ENCODE measurements at places on chromosomes 16 and 17.

DNA sequence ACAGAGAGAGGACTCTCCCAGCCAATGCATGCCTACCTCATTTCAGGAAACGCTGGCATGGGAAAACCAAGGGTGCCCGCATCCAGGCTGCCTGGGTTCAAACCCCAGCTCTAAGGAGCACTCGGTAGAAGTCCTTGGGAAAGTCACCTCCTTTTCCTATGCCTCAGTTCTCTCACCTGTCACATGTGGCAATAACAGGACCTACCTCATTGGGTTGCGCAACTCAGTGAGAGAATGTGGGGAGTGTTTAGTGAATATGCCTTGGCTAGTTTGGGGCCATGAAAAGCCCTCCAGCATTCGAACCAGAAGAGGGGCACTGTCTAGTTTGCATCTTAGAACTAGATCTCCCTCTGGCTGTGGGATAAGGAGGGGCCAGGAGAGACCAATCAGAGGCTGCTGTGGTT is 9.0 kb upstream of the NXPH3 start:
- no peak for ATAC-seq

DNA sequence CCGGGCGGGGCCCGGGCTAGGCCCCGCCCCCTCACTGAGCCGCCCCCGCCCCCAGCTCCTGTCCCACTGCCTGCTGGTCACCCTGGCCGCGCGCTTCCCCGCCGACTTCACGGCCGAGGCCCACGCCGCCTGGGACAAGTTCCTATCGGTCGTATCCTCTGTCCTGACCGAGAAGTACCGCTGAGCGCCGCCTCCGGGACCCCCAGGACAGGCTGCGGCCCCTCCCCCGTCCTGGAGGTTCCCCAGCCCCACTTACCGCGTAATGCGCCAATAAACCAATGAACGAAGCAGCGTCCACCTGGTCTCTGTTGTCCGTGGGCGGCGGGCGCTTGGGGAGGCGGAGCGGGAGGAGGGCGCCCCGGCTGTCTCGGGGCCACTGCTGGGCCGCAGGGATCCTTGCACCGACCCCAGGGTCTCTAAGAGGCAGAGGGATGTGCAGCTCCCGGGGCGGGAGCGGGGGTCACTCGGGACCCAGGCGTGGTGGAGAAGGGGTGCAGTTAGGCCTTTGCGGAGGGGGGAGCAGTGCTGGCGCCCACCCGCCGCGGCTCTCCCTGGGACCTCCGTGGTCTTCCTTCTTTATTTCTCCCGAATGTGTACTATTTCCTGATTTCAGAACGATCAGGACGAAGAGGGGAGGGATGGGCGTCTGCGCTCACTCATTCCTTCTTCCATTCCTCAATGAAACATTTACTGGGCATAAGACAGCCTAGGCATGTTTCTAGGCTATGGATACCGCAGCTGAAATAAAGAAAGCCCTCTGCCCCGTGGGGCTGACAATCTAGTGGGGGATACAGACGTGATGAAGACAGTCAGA is 2.0 kb downstream of the HBZ start:
- ATAC-seq, result peak; percentile 8

DNA sequence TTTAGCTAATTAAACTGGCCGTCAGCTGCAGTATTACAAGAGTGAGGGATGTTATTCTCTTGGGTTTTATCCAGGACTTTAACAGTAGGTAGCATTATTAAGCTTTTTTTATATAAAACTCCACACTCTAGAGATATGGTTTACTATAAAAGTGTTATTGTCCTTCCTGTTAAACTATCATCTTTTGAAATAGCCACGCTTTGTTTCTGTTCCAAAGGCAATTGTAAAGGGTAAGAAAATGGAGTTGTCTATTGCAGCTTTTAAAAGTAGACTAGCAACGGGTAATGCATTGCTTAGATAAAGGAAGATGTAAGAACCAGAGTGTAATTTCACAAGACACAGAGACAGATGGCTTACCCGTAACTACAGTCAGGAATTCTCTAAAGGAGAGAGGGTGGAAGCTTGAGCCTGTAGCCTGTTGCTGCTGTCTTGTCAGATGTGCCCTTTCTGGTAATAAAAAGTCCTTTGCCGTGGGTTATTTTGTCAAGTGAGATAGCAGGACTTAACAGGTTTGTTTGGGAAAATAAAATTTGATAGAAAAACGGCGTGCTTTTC is 56.4 kb downstream of the WWOX start:
- no peak for ATAC-seq

DNA sequence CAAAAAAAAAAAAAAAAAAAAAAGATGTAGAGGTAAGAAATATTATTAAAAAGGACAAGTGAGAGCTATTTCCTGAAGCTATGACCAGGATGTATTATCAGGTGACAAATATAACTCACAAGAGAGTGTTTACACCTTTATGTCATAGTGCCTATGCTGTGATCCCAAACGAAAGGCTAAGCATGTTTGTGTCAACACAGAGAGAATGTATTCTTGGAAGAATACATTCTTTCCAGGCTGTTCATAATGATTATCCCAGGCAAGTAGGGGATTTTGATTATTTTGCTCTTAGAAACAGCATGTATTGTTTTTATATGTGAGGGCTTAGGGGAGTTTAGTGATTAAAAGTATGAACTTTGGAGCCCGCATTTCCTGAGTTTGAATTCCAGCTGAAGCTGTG is 175.0 kb downstream of the SPECC1 start:
- no peak for ATAC-seq

- ATAC-seq, result peak; percentile 46
These were observed 689.5 kb upstream of the RBFOX1 start for GRCh38 chr16:6643080-6643686.

DNA sequence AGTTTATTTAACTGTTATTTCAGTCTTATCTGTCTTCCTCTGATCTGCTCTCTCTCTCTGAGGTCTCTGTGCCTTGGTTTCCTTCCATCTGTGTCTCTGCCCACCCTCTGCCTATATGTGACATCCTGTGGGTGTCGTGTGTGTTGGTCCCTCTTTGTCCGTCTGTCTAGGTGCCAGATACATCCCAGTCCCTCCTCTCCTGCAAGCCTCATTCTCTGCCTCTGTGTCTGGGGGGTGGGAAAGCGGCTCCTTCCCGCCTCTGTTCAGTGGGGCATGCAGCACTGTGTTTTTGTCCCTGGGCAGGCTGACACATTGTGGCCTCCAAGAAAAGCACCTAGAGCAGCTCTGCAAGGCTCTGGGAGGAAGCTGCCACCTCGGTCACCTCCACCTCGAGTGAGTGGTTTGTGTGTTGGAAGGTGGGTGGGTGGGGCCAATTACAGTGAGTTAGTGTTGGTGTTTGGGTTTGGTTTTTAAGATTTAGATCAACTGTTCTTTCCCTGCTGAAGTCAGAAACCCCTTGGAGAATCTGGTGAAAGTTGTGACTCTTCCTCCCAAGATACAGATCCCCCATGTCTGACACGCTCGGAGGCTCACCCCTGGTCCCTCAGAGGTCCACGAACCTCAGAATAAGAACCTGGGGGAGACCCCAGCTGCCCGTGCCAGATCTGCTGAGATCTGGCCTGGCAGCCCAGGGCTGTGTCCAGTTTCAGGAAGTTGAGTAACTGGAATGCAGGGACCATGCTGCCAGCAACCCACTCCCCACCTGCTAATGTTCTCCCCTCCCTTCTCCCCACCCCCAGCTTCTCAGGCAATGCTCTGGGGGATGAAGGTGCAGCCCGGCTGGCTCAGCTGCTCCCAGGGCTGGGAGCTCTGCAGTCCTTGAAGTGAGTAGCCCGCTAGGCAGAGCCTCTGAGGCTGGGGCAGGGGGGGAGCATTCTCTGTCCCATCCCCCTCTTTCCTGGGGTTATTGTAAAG is 50.9 kb upstream of the CPNE2 start:
- ATAC-seq, result peak; percentile 22

DNA sequence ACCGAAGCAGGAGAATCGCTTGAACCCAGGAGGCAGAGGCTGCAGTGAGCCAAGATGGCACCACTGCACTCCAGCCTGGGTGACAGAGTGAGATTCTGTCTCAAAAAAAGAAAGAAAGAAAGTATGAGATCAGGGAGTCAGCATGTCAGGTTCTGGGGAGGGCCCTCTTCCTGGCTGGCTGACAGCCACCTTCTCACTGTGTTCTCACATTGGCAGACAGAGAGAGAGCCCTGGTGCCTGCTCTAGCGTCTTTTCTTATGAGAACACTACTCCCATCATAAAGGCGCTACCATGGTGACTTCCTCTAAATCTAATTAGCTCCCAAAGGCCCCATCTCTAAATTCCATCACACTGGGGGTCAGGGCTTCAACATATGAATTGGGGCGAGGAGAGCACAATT is 27.6 kb upstream of the RBBP6 start:
- no peak for ATAC-seq

- ATAC-seq, result no peak
These were observed 189.3 kb upstream of the TNRC6C start for GRCh38 chr17:77769215-77769614.

DNA sequence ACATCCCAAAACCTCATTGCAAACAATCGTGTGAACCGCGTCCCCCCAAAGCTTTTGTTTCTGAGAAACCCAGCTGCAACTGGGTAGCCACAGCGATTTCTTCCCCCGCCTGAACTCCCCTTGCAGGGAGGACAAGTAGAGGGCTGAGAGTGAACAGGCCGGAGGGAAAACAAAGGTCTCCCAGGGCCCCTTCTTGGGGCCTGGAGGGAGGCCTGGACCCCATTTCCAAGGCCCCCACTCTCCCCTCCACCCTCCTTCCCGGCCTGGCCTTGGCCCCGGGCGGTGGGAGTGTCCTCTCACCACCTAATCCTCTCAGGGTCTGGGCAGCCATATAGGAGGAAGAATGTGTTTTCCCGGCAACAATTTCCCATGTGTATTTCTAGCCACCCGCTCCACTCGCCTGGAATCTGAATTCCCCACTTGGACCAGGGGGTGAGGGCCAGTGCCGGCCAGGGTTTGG is 2.6 kb downstream of the GLIS2 start:
- no peak for ATAC-seq

- peak; percentile 94 for ATAC-seq
These were observed 5.3 kb upstream of the CAVIN1 start for GRCh38 chr17:42428141-42428944.

DNA sequence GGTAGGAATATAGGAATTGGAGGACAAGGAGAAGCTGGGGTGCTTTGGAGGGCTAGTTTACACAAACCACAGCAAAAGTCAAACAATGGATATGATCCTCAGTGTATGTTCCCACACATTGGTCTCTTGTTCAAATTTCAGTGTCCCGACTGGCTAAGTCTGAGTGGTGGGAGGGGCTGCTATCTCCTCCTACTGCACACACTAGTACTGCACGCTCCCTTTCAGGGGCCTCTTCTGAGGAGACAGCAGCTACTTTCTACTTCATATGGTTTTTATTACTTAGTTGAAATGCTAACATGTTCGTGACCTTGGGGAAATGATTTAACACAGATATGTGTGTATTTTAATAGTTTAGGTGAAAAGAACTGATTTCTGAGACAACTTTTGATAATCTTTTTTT is 18.8 kb upstream of the KRT10 start:
- no peak for ATAC-seq

DNA sequence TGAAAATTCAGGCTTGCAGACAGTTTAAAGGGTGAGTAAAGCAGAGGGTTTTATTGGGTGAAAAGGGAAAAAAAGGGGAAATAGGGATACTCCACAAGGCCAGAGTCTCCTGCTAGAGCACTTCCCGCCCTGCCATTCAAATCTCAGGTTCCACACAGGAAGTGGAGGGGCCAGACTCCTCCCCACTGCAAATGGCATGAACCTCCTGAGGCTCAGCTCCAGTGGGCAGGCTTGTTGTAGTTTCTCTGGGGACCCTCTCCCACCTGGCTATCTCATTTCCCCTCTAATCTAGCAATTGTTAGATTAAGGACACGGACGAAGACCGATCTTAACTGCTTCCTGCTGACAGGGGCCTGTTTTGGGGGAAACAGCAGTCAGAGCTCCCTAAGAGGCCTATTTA is 43.4 kb downstream of the TAOK1 start:
- no peak for ATAC-seq

DNA sequence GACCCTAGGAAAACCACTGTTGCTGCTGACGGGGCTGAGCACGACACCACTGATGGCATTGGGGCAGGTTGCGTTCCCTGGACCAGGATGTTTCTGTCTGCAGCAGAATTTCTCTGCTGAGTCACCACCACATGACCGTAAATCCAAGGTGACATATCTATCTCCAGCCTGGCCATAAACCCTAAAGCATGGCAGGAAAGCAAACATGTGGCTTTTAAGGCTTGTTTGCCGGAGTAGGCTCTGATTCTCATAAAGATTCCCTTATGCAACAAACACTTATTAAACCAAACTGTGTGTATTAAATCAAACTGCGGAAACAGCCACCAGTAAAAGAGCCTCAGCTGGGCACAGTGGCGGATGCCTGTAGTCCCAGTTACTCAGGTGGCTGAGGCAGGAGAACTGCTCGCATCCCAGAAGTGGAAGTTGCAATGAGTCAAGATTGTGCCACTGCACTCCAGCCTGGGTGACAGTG is 17.3 kb downstream of the MPHOSPH6 start:
- ATAC-seq, result no peak

Data from esophagus mucosa (tissue), 1 donor.